Immature natural killer cell (primary cell): ENCODE measurements at places on chromosomes 3 and 15. TPM values are rescaled to one million over a fixed set of nuclear protein-coding genes. Genes with fewer than 3 reads are reported as not detected.

Gene CELSR3
- polyA plus RNA-seq, result not detected

Gene TRIM71
- polyA plus RNA-seq, result not detected

DNA sequence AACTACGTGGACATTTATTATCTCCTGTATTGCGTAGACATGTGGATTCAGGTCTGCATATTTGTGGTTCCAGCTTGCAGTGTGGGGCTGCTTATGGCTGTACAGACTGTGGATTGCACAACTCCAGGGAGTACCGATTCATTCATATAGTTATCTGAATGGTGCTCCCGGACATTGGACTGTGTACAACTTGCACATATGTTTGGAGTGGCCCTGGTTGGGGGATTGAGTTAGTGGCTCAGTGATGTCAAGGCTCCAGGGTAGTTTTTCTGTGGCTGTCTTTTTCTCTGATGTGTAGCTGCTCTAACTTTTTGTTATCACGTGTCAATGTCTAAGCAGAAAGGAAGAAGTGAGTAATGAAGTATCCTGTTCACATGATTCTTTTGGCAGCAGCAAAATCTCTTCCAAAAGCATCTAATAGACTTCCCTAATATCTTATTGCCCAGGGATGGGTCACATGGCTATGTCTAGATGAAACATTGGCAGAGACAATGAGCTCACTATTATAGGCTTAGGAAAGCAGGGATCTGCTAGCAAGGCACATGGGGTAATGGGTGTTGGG, 15.8 kb downstream of the ST3GAL6 start:
- H3K4me1 ChIP-seq, result peaks cover 4% of the 10 kb centered on the region
- H3K4me3 ChIP-seq, result no peak overlapping the region
- no peaks in the 10 kb centered on the region for H3K36me3 ChIP-seq
- no peaks in the 10 kb centered on the region for H3K27me3 ChIP-seq
- no peak for DNase-seq

- no peak for DNase-seq
- no peaks in the 10 kb centered on the region for H3K4me1 ChIP-seq
- no peak overlapping the region for H3K27ac ChIP-seq
- H3K4me3 ChIP-seq, result no peak overlapping the region
Measured at GRCh38 chr3:173823911-173824460, 426.4 kb downstream of the NLGN1 start.

DNA sequence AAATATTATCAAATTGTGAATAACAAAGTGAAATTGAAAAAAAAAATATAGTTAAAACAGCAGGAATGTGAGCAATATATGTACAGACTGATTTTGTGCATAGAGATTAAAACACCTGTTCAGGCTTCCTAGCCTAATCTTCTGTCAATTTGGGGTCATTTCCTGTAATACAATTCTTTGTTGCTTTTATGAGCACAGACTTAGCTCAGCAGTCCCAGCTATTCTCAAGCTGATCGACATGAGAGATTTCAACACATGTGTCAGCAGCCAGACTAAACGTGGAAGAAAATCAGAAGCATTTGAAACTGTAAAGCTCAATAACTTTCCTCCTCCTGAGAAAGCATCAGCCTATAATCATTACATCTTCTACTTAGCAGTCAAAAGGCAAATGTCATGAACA, 1.6 kb upstream of the FHIT start:
- DNase-seq, result no peak
- H3K27me3 ChIP-seq, result peaks cover 6% of the 10 kb centered on the region
- H3K27ac ChIP-seq, result no peak overlapping the region
- H3K4me3 ChIP-seq, result no peak overlapping the region
- H3K4me1 ChIP-seq, result peaks cover 29% of the 10 kb centered on the region

- no peak for DNase-seq
- no peak overlapping the region for H3K27ac ChIP-seq
- no peaks in the 10 kb centered on the region for H3K27me3 ChIP-seq
- no peak overlapping the region for H3K4me3 ChIP-seq
- H3K4me1 ChIP-seq, result no peaks in the 10 kb centered on the region
Measured at GRCh38 chr3:78410077-78410476, 1357.7 kb downstream of the ROBO1 start.

- H3K27me3 ChIP-seq, result no peaks in the 10 kb centered on the region
- H3K27ac ChIP-seq, result no peak overlapping the region
- no peak for DNase-seq
- no peak overlapping the region for H3K4me3 ChIP-seq
Measured at GRCh38 chr3:18144571-18144970, 280.6 kb downstream of the SATB1 start.

DNA sequence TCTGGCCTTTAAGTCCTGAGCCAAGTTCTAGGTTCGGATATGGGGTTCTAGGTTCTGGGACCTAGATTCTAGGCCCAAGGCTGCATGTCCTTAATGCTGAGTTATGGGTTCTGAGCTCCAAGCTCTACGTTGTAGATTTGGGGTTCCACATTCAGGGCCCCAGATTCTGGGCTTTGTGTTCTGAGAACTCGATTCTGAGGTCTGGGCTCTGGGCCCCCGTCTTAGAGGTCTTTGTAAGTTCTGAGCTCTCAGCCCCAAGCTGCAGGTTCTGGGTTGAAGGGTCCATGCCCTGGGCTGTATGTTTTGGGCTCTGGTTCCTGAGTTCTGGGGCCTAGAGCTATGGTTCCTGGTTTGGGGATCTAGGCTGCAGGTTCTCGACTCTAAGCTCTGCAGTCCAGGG, 10.0 kb upstream of the DNAJB8 start:
- DNase-seq, result no peak
- no peaks in the 10 kb centered on the region for H3K4me1 ChIP-seq
- H3K27ac ChIP-seq, result no peak overlapping the region
- H3K4me3 ChIP-seq, result no peak overlapping the region

- no peaks in the 10 kb centered on the region for H3K4me1 ChIP-seq
- H3K4me3 ChIP-seq, result no peak overlapping the region
- DNase-seq, result no peak
- H3K27me3 ChIP-seq, result no peaks in the 10 kb centered on the region
Measured at GRCh38 chr15:50576166-50576565, 29.7 kb upstream of the USP50 start.
